NCI-H1694 (cell line): ENCODE measurements at places on chromosomes 4 and X.
A peak's percentile ranks its signal among the peaks of the same experiment; 100 is the strongest.

- no peak for DNase-seq
These were observed 472.8 kb downstream of the TMA16 start for GRCh38 chr4:163967263-163967662.

DNA sequence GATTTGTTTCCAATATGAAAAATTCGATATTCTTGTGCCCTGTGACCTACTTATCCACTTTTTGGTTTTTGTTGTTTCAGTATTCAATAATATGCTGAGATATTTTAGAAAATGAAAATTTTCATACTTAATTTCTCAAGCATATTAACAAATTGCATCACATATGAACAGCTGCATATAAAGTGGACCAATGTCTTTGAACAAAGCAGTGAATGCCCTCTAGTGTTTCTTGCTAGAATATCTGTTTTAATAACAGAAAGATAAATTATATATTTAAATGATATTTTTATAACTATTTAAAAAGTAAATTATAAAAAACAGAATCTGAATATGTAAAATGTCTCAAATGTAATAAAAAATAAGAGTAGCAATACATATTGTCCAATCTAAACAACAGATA lies 31.7 kb upstream of the INTU start:
- DNase-seq = no peak

GRCh38 chrX:24838629-24839028 lies 144.9 kb downstream of the POLA1 start:
- DNase-seq = no peak

DNA sequence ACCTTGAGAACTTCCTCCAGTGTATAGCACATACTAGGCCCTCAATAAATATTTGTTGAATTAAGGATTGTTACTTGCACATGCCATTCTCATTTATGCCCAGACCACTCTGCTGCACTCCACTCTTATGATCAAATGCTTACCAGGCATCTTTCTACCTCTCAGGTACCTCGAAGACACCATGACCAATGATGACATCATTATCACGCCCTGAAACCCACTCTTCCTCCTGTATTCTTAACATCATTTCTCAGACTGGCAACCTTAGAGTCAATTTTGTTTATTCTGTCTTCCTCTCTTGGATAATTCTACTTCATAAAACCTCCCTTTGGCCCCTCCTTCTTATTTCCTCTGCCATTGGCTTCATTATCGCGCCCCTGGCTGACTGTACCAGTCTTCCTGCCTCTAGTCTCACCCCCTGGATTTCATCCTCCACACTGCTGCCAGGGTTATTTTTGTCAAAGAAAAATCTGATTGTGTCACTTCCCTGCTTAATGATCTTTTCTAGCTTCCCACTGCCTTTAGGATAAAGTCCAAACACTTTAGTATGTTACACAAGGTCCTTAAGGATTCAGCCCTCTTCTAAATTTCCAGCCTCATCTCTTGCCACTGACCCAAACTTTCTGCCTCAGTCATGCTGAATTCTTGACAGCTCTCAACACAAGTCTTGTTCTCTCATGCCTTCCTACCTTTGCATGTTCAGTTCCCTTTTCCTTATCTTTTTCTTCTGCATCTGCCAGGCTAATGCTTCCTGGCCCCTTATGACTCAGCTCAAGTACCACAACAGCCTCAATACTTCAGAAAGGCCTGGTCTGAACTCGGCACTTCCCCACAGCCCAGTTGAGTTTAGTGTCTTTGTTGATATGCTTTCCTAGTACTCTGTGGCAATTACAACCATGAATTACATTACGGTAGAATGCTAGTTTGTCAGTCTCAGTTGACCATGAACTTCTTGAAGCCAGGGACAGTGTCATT lies 45.8 kb downstream of the HDAC8 start:
- no peak for DNase-seq

DNA sequence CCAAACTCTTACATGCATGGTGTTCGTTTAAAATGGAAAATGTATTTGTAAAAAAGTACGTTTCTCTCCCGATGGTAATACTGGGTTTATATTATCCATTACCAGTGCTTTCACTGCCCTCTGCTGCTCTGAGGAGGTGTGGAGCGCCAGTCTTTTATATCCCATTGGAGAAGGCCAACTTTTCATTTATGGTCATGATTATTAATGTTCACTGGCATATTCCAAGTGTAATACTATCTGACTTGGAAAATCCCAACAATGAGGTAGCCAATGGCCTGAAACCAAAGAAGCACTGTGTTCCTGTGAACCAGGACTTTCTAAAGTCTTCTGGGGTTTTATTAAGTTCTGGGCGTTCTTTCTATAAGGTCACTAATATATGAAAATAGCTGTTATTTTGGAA lies 80.7 kb downstream of the SYNPO2 start:
- DNase-seq = peak; percentile 21

DNA sequence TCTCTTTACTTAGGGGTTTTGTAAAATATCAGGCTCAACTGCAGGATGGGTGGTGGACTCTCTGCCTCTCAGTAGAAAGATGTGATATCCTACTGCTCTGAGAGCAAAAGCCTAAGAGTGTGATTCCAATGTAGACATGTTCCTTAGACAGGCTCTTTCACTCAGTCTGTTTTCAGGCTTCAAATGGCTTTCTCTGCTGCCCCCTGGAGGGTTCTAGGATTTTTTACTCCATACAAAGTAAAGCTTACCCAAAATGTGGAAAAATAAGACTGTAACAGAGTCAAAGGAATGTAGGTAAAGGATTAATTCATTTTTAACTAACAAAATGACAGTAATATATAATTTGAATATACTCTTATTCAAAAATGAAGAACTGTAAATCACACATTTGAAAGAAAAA lies 32.1 kb downstream of the ZGRF1 start:
- DNase-seq = peak; percentile 61

DNA sequence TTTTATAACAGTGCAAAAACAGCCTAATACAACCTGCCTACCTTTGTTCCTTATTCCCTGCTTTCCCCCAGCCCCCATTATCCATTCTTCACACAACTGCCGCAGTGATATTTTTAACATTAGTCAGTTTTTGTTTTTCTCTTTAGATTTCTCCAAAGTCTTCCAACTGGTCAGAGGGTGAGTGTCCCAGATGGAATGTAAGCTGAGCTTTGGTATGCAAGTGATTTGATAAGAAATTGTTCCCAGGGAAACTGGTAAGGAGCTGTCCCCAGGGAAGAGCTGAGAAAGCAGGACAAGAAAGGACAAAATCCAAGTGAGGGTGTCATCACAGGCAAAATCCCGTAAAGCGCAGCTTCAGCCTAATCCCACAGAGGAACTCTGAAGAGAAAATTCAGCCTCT lies 475.5 kb upstream of the ADGRL3 start:
- DNase-seq = no peak

DNA sequence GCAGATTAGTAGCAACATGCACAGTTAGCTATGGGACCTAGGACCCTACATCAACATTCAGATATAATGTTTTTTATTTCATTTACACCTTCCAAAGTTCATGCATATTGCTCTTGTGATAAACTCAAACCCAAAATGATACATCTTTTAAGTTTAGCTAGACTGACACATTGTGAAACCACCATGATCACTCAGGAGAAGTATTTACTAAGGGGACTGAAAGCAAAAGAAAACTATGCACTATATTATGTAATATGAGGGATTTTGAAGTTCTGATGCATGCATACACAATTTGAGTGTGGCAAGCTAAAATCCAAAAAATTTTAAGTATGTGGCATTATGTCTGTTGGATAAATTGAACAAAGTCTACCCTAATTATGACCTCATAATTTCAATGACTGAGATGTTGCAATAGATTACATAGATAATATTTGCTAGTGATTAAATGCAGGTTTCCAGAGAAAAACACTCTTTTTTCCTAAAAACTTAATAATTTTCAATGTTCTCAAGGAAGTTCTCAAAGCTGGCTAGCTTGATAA lies 914.8 kb upstream of the GRIA3 start:
- no peak for DNase-seq

GRCh38 chr4:146490106-146490505 lies 31.6 kb downstream of the SLC10A7 start:
- DNase-seq = no peak

- no peak for DNase-seq
These were observed 279.0 kb upstream of the TAPT1 start for GRCh38 chr4:16505267-16505666.

DNA sequence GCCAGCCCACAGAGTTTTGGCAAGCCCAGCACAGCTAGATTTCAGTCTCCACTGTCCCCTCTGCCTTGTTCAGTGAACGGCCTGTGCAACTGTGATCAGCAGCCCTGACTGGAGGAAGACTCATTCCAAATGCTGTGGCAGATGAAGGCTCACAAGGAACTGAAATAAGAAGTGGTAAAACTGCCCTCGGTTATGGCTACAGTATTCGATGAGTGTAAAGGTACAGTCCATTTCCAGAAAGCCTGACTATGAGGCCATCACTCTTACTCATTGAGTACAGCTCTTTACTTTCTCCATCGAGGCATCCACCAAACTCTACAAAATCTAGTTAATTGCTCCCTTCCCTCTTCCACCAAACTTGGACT lies 69.1 kb downstream of the RHOH start:
- no peak for DNase-seq

GRCh38 chrX:4588056-4588455 lies 874.6 kb upstream of the PRKX start:
- no peak for DNase-seq

GRCh38 chrX:18360867-18361266 lies 6.4 kb upstream of the SCML2 start:
- DNase-seq = no peak

- no peak for DNase-seq
These were observed 60.1 kb upstream of the ADRA2C start for GRCh38 chr4:3706111-3706511.

DNA sequence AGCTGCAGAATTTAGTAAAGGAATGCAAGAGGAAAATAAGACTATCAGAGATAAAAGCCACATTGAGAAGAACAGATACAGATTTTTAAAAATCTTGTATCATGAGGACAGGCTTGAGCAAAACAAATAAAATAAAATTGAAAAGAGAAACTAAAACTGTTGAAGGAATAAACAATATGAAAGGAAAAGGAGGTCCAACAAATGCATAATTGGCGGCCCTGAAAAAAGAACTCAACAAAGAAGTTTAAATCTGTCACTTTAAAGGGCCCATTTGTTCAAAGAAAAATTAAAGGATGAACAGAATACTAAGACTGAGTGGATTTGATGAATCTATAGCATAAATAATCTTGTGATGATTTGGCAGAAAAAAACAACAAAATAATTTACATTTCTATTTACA lies 36.5 kb downstream of the TMPRSS11B start:
- no peak for DNase-seq

DNA sequence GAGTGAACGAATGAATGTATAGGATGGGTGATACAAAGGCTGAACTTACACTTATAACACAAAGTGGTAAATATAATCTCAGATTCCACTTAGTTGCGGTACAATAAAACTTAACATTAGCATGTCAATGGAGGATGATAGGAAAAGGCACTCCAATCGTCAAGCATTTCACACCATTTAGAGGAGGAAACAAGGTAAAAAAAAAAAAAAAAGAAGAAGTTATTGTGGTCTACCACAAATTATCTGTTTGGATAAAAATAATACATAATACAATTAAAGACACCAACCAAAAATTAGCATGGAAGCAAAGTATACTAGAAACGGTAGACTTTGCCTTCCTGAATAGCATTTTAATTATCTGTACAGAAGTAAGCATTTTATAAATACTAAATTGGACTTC lies 205.5 kb downstream of the PPP3CA start:
- DNase-seq = no peak

DNA sequence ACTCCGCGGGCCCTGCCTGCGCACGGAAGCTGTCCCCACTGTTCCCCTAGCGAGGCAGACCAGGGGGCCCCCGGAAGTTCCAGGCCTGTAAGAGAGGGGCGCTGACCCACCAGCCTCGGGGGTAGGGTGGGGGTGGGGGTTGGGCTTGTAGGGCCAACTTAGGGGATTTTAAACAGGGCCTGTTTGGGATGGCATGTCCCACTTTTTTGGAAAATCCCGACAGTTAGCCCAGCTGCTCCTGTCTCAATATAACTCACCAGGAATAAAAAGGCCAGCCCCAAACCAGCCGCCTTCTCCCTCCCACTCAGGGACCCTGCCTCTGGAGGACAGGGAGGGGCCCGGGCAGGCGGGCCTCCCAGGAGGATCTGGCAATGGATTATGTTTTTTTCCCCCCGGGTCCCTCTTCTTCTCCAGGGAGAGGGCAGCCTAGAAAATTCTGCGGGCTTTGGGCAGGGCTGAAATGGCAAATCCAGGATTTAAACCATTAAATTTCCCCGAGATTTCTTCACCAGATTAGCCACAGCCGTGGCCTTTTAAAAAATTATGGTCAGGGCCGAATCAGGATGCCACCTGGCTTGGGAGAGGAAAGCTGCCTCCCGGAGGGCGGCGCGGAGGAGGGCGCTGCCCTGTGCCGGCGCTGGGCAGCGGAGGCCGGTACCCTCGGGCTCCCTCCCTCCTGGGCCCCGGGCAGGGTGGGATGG lies 957 bp downstream of the PPP2R2C start:
- no peak for DNase-seq

DNA sequence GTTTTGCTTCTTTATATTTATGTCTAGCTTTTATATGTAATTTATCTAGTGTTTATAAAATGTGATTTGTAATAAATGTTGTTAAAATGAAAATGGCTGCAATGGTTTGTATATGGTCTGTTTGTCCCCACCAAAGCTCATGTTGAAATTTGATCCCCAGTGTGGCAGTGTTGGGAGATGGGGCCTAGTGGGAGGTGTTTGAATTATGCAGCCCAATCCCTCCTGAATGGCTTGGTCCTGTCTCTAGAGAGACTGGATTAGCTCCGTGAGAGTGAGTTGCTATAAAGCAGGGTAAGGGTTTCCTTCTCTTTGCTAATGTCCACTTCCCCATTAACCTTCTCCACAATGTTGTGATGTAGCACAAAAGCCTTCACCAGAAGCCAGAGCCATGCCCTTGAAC lies 30.0 kb upstream of the JADE3 start:
- no peak for DNase-seq

DNA sequence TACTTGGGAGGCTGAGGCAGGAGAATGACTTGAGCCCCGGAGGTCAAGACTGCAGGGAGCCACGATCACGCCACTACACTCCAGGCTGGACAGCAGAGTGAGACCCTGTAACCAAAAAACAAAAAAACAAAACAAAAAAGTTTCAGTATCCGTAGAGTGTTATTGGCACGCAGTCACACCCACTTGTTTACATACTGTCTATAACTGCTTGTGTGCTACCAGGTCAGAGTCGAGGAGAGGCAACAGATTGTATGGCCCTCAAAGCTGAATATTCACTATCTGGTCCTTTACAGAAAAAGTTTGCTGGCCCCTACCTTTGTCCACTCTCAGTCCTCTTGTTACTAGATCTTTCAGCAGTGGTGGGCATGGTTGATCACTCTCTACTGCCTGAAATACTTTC lies 8.2 kb upstream of the CD99L2 start:
- no peak for DNase-seq

DNA sequence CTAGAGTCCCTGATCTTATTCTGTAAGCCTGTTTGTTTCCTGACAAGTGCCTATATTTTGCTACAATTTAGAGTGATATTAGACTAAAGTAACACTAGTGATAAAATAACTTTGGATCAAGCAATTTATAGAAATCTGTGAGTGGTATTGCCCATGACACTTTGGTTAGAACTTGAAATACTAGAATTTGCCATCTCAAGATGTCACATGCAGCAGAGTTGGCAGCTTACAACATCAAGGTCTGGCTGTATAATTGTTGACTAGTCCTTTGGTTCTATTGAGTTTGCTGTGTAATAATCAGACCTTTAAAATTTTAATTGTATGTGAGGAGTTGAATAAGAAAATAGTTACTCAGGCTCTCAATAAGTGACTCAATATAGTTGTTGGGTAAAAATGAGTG lies 167.1 kb downstream of the RAPGEF2 start:
- DNase-seq = no peak

GRCh38 chr4:181525634-181526033 lies 717.6 kb upstream of the TENM3 start:
- no peak for DNase-seq

GRCh38 chrX:71540801-71541200 lies 7.9 kb downstream of the OGT start:
- no peak for DNase-seq
